CD4-positive, alpha-beta T cell treated with Interleukin-1 beta for 1 hour (primary cell): ENCODE measurements at places on chromosomes 13 and 19.

GRCh38 chr13:64925284-64925683 lies 2304.9 kb downstream of the PCDH9 start:
- no peak for DNase-seq

GRCh38 chr13:47094734-47095434 lies 198.0 kb upstream of the HTR2A start:
- DNase-seq = no peak

- no peak for DNase-seq
Measured at GRCh38 chr13:53241891-53242348, 213.3 kb downstream of the OLFM4 start.

DNA sequence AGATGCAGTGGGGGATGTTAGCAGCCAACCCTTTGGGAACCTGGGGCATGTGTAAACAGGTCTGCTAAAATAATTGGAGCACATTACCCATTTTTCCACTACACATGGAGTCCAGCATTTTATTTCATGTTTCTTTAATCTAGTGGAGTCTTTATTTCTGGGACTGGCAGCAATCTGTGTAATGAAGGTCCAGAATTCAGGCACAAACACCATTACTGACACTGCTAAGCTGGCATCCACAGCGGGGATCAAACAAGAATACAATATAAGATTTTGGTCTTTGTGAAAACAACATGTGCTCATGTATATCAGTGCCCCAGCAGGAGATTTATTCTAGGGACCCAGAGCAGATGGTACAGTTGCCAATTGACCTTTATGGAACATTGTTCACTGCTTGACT lies 1587.0 kb upstream of the PRR20A start:
- DNase-seq = no peak

- DNase-seq = no peak
Measured at GRCh38 chr13:77703408-77703807, 5.9 kb downstream of the SLAIN1 start.

- peak; percentile 6 for DNase-seq
Measured at GRCh38 chr19:22783651-22784410, at the start of gene ZNF99. Gene ZNF99 (minus strand): TSS chr19:22784151. CDS start chr19:22784016, 135 bp downstream.

DNA sequence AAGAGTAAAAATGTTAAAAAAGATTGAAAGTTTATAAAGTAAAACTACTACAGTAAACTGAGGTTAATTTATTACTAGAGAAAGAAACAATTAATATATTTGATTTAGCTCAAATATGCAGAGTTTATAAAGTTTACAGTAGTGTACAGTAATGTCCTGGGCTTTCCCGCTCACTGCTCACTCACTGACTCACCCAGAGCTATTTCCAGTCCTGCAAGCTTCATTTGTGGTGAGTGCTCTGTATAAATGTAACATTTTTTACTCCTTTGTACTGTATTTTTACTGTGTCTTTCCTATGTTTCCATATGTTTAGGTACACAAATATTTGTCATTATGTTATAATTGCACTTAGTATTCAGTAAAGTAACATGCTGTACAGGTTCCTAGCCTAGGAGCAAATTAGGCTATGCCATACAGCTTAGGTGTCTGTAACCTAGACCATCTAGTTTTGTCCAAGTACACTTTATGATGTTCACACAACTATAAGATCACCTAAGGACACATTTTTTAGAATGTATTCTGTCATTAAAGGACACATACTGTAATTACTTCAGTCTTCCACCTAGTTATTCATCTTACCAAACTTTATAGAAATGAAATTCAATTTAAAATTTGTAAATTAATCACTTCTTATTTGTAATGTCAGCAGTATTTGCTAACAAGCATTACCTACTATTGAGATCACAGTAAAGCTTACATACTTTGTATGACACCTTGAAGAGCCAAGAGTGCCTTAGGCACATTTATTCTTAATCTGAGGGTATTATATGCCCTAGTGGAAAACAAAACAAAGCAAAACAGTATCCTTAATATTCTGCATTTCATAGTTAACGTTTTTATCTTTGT lies 683.4 kb downstream of the PCDH9 start:
- no peak for DNase-seq

DNA sequence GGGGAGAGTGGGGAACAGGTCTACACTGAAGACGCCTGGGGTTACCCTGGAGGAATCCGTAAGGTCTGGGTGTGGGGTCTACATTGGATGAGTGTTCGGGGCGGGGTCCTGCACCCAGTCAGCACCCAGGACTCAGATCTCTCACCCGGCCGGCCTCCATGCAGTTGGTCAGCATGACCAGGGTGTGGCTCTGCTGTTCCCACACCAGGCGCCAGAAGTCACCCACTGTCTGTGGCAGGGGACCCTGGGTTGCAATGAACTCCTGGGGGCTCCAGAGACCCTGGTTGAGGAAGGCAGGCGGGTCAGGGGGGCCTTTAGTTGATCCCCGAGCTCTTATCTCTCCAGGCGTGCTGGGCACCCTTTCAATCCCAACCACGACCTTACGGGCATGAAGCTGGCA lies 6.0 kb upstream of the SYT5 start:
- DNase-seq = no peak

DNA sequence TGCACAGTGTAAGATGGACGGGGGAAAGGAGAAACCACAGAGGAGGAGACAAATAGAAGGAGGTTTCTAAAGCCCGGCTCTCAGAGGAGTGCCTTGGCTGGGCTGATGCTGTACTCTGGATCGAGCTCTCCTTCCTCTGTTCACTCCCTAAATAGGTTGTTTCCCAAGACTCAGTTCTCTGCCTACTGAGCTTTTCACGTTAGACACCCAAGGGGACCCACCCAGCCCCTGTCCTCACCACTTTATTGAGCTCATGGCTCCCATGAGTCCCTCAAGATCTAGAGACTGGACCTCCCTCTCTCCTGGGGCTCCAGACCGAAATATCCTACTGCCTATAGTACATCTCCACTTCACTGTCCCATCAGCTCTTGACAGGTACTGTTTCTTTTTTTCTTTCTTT lies 38.1 kb upstream of the GPR183 start:
- DNase-seq = no peak

DNA sequence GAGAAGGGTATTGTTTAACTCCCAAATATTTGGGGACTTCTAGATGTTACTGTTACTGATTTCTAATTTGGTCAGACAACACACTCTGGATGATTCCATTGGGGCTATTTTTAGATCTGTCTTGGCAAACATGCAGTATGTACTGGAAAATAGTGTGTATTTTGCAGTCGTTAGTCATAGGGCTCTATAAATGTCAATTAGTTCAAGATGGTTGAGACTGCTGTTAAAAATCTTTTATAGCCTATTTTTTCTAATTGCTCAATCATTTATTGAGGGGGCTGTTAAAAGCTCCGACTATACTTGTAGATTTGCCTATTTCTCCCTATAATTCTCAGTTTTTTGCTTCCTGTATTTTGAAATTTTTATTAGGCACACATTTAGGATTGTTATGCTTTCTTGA lies 31.4 kb downstream of the PPP5C start:
- DNase-seq = no peak

- peak; percentile 72 for DNase-seq
Measured at GRCh38 chr19:34217952-34218817, 36.2 kb upstream of the GARRE1 start.

GRCh38 chr19:7662657-7663056 lies 6.2 kb upstream of the RETN start:
- no peak for DNase-seq

DNA sequence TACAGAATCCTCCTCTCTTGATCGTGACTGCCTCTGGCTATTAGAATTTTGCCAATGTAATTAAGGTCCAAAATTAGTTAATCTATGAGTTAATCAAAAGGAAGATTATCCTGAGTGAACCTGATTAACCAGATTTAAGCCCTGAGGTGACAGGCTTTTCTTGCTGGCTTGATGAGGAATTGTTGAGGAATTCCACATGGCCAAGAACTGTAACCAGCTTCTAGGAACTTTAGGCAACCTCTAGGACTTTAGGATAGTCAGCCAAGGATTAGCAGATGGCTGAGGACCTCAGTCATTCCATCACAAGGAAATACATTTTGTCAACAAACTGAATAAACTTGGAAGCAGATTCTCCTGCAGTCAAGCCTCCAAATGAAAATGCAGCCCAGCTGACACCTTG lies 84.8 kb downstream of the STOML3 start:
- no peak for DNase-seq

DNA sequence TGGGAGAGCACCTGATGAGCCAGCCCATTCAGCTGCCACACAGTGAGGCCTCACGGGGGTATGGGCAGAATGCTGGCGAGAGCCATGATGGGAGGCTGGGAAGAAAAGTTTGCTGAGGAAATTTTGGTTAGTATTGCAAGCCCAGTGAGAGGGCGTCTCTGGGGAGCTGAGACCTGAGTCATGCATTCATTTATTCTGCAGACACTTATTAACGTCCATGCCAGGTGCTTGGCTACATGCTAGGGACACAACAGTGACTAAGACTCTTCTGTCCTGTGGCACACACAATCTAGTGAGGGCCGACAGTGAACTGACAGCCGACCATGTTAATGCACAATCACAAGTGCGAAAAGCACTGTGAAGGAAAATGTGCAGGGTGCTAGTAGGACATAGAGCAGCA lies 27.2 kb downstream of the WDR62 start:
- DNase-seq = no peak

GRCh38 chr19:42198676-42199439 lies 18.6 kb downstream of the DEDD2 start:
- DNase-seq = peak; percentile 85

- DNase-seq = no peak
Measured at GRCh38 chr19:51477344-51477743, 995 bp upstream of the CEACAM18 start.

DNA sequence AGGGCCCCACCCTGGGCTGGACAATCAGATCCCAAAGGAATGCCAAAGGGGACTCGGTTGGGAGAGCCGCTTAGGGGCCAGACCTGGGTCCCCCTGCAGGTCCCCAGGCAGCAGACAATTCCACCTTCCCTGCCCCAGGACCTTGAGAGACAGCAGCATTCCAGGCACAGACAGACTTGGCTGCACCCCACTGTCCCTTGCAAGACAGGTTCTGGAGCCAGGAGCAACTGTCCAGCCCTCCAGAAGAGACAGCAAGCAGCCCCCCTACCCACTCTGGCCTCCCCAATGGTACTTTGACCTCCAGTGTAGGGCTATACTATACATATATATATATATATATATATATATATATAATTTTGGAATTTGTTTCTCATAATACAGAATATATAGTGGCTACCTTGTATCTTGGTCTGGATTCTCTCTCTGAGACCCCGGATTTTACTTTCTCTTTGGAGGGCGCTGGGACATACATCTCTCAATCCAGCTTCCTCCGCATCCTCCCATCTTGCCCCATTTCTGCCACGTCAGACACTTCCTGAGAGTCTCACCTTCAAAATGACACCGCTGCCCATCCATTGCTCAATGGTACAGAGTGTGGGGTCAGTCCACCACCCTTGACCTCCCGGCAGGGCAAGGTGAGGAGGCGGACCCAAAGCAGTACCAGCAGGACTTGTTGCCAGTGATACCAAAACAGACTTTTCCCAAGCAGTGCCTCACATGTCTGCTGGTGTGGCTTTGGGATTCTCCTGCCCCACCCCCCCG lies 12.7 kb downstream of the SMIM24 start:
- DNase-seq = no peak

DNA sequence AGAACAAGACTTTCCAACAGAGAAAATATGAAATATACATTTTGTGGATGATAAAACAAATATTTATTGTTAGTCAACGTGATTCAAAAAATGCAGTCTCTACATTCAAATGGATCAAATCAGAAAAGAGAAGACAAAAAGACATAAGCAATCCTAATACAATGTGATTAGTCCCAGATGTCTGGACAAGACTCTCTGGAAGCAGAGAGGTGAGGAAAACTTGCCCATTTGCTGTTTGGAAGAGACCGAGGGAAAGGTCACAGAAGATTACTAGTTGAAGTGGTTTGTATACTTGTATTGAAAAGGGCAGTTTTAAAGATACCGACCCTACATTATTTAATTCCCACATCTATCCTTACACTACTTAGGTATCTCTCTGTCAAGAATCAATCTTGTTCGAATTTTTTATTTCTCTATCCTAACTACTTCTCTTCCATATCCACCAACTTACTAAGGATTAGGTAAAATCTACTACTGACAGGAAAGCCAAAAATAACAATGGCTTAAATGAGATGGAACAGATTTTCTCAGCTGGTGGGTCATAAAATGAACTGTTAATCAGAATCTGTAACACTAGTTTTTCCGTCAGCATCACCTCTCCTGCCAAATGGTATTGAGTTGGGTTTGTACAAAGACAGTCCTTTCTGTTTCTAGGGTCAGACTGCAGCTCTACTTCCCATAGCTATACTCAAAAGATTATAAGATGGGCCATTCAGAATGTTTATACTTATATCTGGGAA lies 497.1 kb downstream of the DCT start:
- DNase-seq = no peak

DNA sequence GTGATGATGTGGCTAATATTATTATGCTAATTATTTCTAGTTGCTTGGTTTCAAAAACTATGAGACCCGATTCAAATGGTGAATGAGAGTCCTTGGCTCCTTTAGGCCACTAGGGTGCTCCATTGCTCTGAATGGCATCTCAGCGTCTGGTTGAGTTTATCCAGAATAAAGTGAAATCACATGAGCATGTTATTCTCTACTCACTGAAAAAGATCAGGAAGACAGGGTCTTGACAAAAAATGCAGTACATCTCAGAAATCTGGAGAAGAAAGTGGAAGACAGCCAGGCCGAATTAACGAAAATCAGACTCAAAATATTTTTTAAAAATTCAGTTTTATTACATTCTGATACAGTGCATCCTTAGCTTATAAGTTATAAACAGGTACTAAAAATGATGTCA lies 516.2 kb downstream of the MYO16 start:
- DNase-seq = no peak

DNA sequence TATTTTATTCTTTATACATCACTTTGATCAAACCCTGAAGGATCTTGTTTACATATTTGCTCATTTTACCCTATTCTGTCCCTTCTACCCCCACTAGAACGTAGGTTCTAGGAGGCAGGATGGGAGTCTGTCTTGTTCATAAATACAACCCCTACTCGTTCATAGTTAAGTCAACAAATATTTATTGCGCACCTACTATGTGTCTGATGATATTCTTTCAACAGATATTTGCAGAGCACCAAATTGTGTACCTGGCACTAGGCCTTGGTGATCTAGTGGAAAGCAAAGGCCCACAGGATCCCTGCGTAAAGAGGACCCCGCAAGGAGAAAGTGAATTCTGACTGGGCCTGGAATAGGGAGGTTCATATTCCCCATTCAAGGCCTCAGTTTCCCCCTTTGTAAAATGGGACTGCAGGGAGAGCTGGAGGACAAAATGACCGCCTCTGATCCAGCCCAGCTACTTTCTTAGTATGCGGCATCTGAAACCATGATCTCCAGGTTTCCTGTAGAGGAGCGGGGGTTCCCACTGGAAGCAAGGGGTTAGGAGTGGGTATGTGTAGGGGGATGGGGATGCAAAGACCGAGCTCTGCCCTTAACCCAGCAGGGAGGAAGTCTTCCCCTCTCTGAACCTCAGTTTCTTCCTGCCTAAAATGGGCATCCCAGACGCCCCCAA lies 534 bp upstream of the GEMIN7 start:
- no peak for DNase-seq
